ENCODE measurements at places on chromosomes 6 and 20. TPM values are rescaled to one million over a fixed set of nuclear protein-coding genes. Genes with fewer than 3 reads are reported as not detected.

The CST2 gene
- not detected for total RNA-seq

GRCh38 chr20:61933951-61934715, 131.5 kb downstream of the TAF4 start:
- no peaks in the 10 kb centered on the region for H3K36me3 ChIP-seq
- H3K27me3 ChIP-seq = no peaks in the 10 kb centered on the region
- no peak overlapping the region for H3K27ac ChIP-seq
- no peak for DNase-seq

- no peak overlapping the region for H3K4me3 ChIP-seq
- no peak overlapping the region for H3K27ac ChIP-seq
- H3K4me1 ChIP-seq = no peaks in the 10 kb centered on the region
- no peak for DNase-seq
- peaks cover 11% of the 10 kb centered on the region for H3K27me3 ChIP-seq
Measured at GRCh38 chr6:107611094-107611810, 121.3 kb downstream of the SOBP start.

The MAS1 gene
- total RNA-seq = not detected

The MYBL2 gene
- 76.6 TPM for total RNA-seq

DNA sequence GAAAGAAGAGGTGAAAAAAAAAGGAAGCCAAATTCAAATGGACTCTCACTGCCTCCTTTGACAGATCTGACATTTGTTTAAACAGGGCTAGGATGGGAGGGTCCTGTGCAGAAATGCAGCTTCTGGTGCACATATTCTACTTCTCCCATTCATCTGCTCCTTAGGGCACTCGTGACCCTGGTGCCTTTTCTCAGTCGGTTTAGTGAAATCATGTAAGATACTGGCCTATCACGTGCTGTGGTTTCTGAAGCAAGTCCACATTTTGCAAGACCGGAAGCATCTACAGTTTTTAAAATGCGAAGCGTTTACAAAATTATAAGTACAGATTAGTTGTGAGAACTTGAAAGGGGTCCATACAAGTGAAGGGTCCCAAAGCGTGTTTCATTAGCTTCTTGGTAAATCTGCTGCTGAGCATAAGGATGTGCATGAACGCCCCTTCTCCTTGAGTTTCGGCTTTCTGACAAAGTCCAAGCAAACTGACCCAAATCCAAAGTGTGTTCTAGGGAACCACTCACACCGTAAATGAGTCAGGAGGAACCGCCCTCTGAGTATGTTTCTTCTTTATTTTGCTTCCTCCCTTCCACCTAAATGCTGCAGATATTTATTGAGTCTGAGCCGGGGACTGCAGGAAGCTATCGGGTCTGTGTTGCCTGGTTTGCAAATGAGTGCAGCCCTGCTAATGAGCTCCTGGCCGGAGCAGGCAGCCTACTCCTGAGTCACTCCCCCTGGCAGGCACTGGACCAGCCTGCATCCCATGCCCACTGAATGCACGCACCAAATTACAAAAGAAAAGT, 323.8 kb upstream of the JARID2 start:
- DNase-seq = no peak
- no peak overlapping the region for H3K4me3 ChIP-seq
- H3K27ac ChIP-seq = no peak overlapping the region

DNA sequence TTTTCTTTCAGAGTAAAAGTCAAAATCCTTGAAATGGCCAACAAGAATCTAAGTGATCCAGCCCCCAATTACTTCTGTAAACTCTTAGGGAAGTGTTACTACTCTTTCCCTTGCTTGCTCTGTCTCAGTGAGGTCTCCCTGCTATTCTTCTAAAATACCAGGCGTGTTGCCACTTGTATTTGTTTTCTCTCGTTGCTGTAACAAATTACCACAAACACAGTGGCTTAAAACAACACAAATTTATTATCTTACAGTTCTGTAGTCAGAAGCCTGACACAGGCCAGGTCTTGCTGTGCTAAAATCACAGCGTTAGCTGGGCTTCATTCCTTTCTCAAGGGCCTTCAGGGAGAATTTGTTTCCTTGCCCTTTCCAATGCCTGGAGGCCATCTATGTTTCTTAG, 59.9 kb downstream of the HECA start:
- H3K27ac ChIP-seq = no peak overlapping the region
- H3K27me3 ChIP-seq = no peaks in the 10 kb centered on the region
- H3K36me3 ChIP-seq = peaks cover 7% of the 10 kb centered on the region
- no peak overlapping the region for H3K4me3 ChIP-seq
- H3K4me1 ChIP-seq = no peaks in the 10 kb centered on the region

- peaks cover 11% of the 10 kb centered on the region for H3K4me1 ChIP-seq
- H3K4me3 ChIP-seq = no peak overlapping the region
- H3K27ac ChIP-seq = no peak overlapping the region
- no peaks in the 10 kb centered on the region for H3K36me3 ChIP-seq
Measured at GRCh38 chr6:12967686-12968085, 251.1 kb downstream of the PHACTR1 start.

The CBLN4 gene
- total RNA-seq = not detected

- no peak for DNase-seq
- no peak overlapping the region for H3K4me3 ChIP-seq
- no peak overlapping the region for H3K27ac ChIP-seq
- no peaks in the 10 kb centered on the region for H3K36me3 ChIP-seq
- H3K4me1 ChIP-seq = no peaks in the 10 kb centered on the region
- H3K27me3 ChIP-seq = peaks cover 19% of the 10 kb centered on the region
Measured at GRCh38 chr20:46946796-46947195, 52.2 kb downstream of the EYA2 start.

The MCHR2 gene
- not detected for total RNA-seq

The ZNF391 gene
- 1.3 TPM for total RNA-seq

- H3K27ac ChIP-seq = no peak overlapping the region
- H3K27me3 ChIP-seq = no peaks in the 10 kb centered on the region
- H3K4me1 ChIP-seq = peaks cover 18% of the 10 kb centered on the region
- no peak overlapping the region for H3K4me3 ChIP-seq
- peaks cover 43% of the 10 kb centered on the region for H3K36me3 ChIP-seq
Measured at GRCh38 chr6:149134511-149134933, 183.0 kb upstream of the TAB2 start.

DNA sequence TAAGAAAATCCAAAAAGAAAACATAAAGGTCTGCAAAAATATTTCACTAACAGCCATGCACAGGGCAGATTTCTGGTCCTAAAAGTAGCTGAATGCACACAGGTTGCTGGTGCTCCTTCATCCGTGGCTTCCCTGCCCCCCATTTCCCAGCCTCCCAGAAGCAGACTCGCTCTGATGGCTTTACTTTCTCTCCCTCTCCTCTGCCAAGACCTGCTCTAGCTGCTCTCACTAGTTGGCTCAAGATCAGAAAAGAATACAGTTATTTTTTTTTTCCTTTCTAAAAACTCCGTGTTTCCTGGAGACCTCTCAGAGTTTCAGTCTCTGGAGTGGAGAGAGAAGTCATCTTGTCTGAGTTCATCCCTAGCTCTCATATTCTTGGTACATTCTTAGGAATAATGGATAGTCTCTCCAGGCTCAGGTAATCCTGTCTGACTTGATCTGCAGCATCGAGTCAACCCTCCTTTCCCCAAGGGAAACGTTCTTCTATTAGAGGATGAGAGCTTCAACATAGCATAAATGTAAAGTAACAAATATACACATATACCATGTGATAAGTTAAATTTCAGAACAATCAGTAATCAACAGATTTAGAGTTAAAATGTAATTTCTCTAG, 214.2 kb downstream of the TBC1D7 start:
- H3K4me1 ChIP-seq = no peaks in the 10 kb centered on the region
- peaks cover 24% of the 10 kb centered on the region for H3K27me3 ChIP-seq
- H3K4me3 ChIP-seq = no peak overlapping the region
- H3K27ac ChIP-seq = no peak overlapping the region
- DNase-seq = no peak

The PRSS16 gene
- total RNA-seq = 1.3 TPM

The LY6G6C gene
- not detected for total RNA-seq

DNA sequence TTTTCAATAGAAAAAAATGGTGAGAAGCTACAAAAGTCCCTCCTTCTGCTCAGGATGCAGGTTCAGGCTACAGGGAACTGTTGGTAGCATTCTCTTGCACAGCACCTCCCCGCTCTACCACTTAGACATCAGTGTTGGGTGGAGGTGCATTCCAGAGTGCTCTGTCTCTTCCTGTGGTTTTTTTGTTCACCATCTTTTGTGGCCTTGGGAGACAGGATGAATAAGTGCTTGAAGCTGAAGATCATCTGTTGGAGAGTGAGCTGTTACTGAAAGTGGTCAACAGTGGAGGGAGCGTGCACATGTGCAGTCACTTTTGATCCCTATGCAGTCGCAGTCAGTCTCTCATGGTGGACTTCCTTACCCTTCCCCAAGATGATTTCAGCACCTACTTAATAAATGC, 16.6 kb upstream of the BTBD3 start:
- H3K4me1 ChIP-seq = no peaks in the 10 kb centered on the region
- DNase-seq = no peak
- no peak overlapping the region for H3K4me3 ChIP-seq
- H3K27me3 ChIP-seq = no peaks in the 10 kb centered on the region
- H3K36me3 ChIP-seq = no peaks in the 10 kb centered on the region

GRCh38 chr6:51057296-51057695, 238.6 kb downstream of the TFAP2B start:
- H3K4me3 ChIP-seq = no peak overlapping the region
- no peaks in the 10 kb centered on the region for H3K4me1 ChIP-seq
- no peaks in the 10 kb centered on the region for H3K36me3 ChIP-seq

The ME1 gene
- 0.10 TPM for total RNA-seq

DNA sequence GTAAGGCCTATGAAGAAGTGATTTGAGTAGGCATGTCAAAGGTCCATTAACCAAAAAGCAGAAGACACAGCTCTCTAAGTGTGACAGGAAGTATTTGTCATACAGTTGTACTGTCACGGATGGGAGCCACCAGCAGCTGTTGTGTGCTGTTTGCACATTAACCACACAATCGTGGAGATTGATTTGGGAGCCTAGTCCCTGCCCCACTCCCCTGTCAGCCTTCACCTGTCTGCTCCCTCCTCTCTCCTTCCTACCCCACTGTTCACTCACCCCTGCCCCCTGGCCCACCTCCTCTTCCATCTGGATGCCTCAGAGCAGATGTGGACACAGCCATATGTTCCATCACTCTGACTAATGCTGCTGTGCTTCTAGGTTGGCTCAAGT, 124.7 kb upstream of the SPACA1 start:
- H3K27me3 ChIP-seq = peaks cover 4% of the 10 kb centered on the region
- H3K36me3 ChIP-seq = no peaks in the 10 kb centered on the region
- H3K4me1 ChIP-seq = peaks cover 16% of the 10 kb centered on the region
- H3K4me3 ChIP-seq = no peak overlapping the region
- DNase-seq = peak; percentile 21
- no peak overlapping the region for H3K27ac ChIP-seq

DNA sequence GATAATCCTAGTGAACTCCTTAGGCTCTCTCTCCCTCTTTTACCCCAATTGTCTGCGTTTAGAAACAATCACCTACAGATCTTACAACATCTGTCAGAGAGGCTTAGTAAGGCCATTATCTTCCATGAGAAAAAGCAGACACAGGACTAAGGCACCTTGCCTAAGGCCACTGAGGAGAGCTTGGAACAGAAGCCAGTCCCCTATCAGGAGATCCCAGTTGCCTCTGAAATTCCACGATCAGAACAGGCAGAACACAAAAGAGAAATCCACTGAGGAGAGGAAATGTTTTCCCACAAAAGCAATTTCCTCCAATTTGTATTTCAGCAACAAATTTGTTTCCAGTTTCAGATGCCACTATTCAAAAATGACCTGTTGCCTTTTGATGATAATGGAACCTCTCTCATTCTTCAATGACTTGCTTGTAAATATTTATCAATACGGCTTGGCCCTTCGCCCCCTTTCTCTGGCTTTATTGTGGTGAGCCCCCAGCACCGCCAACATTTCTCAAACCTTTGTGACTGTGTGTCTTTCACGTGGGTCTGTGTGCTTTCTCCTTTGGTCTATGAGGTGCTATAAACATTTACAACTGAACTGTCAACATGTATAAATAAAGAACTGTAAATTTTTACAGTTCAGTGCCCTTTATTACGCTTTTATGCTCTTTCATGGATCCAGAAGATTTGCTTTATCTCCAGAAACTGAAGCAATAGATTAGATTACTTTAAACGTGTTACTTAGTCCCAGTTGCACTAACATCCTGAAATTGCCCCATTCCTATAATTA, 187.8 kb upstream of the PHACTR1 start:
- H3K4me3 ChIP-seq = no peak overlapping the region
- H3K27ac ChIP-seq = no peak overlapping the region
- DNase-seq = no peak
- no peaks in the 10 kb centered on the region for H3K36me3 ChIP-seq
- peaks cover 3% of the 10 kb centered on the region for H3K27me3 ChIP-seq

DNA sequence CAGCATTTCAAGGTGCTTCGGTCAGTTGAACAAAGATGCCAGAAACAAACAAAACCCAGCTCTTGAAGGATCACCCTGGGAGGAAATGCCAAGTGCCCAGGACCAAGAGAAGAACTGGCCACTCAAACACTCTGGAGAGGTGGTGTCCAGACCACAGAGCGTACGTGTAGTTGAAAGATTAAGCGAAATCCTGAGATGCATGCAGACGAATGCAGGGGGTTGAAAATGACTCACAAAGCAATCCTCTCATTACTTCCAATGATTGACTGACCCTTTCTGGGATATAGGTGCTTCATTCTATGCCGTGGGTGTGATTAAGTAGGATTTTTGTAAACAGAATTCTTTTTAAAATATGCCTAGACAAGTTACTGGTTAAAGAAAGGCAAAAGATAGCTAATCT, 71.5 kb upstream of the ATXN1 start:
- no peaks in the 10 kb centered on the region for H3K36me3 ChIP-seq
- no peak overlapping the region for H3K4me3 ChIP-seq
- no peak overlapping the region for H3K27ac ChIP-seq
- DNase-seq = no peak
- H3K4me1 ChIP-seq = peaks cover 27% of the 10 kb centered on the region

DNA sequence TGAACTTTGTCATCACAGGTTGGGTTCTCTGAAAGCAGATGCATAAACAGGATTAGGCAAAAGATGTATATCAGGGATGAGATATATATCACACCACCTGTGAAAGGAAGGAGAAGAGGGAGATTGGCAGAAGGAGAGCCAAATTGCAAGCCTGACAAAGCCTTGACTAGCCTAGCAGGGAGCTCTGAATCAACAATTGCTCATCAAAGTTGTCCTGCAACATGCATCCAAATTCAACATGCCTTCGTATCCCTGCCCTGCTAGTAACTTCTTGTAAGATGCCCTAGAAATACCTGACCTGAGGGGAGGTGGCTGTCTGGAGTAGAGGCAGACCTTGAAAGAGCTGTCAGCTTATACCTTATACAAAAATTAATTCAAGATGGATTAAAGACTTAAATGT, 207.1 kb upstream of the HTR1E start:
- DNase-seq = no peak
- no peaks in the 10 kb centered on the region for H3K27me3 ChIP-seq
- H3K4me1 ChIP-seq = no peaks in the 10 kb centered on the region
- H3K27ac ChIP-seq = no peak overlapping the region
- no peak overlapping the region for H3K4me3 ChIP-seq
- H3K36me3 ChIP-seq = no peaks in the 10 kb centered on the region

The FAXC gene
- 0.23 TPM for total RNA-seq

Data from activated CD4-positive, alpha-beta memory T cell treated with anti-CD3 and anti-CD28 coated beads, Interleukin-2, amount 10 ng/mL, durations not matched to agents 7 days and 5 days (primary cell).